Left kidney (tissue), 8 donors: ENCODE measurements at places on chromosomes 3 and 15. TPM values are rescaled to one million over a fixed set of nuclear protein-coding genes. Genes with fewer than 3 reads are reported as not detected.
A peak's percentile ranks its signal among the peaks of the same experiment; 100 is the strongest.

- DNase-seq = no peak
These were observed 311.1 kb downstream of the ZPLD1 start for GRCh38 chr3:102745881-102746280.

- no peak for DNase-seq
These were observed 136.5 kb downstream of the ALCAM start for GRCh38 chr3:105503191-105503593.

GRCh38 chr15:82174471-82175235 is 87.9 kb downstream of the EFL1 start:
- DNase-seq = no peak

DNA sequence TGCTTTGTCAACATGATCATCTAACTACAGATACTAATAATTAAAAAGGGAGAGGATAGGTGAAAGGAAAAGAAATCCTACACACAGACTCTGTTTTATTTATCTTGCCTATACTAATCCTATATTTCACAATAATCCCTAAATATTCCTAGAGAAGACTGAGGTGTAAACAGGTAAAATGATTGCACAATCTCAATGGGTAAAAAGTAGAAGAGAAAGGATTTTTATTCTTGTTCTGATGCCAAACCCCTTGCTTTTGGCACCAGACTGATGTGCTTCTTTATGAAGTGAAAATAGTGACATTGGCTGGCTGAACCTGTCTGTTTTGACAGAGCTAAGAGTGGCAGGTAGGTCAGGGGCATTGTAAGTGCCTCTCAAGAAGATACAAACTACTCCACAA is 101.9 kb upstream of the ZPLD1 start:
- DNase-seq = no peak

- DNase-seq = no peak
These were observed 15.0 kb upstream of the CCDC50 start for GRCh38 chr3:191314109-191314728.

DNA sequence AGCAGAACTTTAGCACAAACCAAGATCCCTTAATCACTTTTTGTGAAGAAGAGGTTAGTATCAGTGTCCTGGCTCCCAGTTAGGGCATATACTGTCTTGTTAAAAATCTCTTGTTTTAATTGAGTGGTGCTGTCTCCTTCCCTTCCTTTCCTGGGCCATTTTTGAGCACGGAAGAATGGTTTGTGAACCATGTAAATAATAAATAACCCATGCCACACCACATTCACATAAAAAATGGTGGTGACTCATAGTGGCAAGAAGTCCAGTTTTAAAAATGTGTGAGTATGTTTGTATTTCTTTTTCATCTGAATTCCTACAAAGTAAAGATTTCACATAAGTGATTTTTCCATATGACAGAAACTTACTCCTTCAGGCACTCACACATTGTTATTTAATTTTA is 59.1 kb upstream of the SPRED1 start:
- no peak for DNase-seq

- DNase-seq = no peak
These were observed 7.8 kb upstream of the C3orf52 start for GRCh38 chr3:112078125-112079083.

GRCh38 chr3:187403768-187404288 is 35.6 kb downstream of the RTP4 start:
- DNase-seq = peak; percentile 62

GRCh38 chr3:168467115-168467714 is 371.5 kb upstream of the GOLIM4 start:
- peak; percentile 30 for DNase-seq

- DNase-seq = no peak
These were observed 3.2 kb downstream of the MORC1 start for GRCh38 chr3:109114746-109115145.

DNA sequence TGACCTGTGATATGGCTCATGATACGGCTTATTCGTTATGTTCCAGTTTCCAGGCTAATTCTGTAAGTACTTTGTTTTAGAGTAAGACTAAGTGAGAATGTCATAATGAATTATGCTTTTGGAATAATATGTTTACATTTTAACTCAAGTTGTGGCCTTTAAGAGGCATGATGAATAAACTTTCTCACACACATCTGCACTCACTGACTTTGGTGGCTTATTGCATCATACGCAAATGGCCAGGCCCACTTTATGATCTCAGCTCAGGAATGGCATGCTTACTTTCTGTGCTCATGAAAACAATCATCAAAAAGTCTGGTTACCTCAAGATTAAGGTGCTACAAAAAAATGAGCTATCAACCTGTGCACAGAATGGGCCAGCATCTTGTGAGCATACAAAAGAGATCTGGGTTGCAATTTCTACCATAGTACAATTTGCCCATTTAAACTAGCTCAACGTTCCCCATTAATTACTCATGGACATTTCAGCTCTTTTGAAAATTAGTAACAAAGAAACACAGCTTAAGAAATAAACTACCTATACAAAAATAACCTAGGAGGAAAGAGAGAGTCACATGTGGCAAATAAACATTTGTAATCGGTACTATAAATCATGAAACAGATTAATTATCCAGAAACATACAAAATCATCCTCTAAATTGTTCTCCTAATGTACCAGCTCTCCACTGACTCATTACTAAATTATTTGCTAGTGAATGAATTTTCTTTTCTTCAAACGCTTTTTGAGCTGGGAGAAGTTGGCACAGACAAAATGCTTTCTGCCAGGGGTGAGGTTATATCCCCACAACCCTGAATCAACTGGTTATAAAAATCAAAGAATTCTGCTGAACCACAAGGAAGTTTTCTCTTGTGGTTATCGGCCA is 439.0 kb upstream of the ADAMTS9 start:
- no peak for DNase-seq

- no peak for DNase-seq
These were observed 243.0 kb downstream of the CLSTN2 start for GRCh38 chr3:140177943-140178342.

- peak; percentile 37 for DNase-seq
These were observed 842 bp downstream of the PCCB start for GRCh38 chr3:136250903-136251460.

DNA sequence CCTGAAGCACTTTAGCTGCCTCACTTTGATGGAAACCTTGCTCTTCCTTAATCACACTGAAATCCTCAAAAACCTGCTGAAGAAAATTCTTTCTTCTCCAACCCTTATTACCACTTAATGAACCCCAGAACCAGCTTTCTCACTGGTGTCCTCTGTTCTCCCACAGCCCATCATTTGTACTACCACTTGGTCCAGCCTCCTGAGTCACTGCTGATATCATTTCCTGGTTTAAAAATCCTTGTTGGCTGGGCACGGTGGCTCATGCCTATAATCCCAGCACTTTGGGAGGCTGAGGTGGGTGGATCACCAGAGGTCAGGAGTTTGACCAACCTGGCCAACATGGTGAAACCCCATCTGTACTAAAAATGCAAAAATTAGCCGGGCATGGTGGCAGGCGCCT is 418.6 kb upstream of the KCNMB2 start:
- no peak for DNase-seq

DNA sequence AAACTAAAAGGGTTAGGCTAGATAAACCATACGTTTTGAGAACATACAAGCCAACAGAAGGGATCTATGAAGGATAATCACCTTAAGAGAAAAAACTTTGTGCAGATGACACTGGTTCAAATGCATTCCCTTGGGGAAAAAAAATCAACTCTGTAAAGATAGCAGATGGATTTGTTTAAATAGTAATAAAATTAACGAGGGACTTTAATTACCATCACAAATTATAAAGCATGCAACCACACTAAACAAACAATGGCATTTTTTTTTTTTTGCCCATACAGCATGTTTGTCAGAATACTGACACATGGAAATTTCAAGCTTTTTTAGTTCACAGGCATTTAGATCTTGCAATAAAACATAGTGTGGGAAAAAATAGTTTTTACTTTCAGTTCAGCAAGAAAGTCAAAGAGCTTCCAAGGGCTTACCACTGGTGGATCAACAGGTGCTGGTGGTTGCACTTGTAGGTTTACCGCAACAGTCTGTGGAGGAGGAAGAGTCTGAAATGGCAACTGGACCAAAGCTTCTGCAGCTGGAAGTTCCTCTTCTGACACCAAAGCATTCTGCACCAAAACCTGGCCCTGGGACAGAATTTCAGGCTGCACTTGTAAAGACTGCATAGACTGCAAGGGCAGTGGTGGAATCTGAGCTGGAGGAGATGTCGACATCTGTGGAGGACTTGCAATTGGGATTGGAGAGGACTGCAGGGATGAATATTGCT is 53.1 kb downstream of the PHC3 start:
- DNase-seq = no peak

DNA sequence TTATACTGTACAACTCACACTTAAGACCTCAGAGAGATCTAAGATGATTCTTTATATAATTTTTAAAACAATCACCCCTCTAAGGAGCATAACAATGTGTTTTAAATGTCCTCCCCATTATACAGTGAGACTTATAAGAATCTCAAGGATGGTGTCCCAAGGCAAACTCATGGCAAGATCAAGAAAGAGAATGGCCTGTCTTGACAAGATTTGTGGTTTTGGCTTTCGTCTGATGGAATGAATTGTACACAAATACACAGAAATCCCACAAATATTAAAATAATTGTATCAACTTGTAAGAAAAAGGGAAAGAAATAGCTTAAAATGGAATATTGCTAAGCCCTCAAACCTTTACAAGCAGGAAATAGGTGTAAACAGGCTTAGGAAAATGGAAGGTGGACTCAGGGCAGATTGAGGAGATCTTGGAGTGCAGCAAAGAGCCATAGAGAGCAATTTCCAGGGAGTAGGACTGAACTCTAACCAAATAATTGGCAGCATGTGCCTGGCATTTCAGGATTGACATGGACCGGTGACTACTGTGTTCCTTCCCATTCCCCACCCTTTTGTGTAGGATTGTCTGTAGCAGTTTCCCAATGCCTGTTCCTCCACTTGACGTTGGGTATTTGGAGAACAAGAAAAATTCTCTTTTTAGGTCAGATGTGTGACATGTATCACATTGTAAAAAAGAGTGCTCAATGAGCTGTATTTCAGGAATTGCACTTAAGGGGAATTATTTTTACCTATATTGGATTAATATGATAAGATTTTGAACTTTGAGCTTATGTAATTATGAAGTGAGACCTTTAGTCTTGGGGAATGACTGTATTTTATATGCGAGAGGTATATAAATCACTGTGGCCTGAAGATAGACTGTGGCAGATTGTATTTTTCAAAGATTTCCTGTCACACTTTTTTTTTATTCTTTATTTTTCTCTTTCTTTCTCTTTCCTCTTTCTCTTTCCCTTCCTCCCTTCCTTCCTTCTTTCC is 317.8 kb upstream of the SLITRK3 start:
- DNase-seq = no peak

DNA sequence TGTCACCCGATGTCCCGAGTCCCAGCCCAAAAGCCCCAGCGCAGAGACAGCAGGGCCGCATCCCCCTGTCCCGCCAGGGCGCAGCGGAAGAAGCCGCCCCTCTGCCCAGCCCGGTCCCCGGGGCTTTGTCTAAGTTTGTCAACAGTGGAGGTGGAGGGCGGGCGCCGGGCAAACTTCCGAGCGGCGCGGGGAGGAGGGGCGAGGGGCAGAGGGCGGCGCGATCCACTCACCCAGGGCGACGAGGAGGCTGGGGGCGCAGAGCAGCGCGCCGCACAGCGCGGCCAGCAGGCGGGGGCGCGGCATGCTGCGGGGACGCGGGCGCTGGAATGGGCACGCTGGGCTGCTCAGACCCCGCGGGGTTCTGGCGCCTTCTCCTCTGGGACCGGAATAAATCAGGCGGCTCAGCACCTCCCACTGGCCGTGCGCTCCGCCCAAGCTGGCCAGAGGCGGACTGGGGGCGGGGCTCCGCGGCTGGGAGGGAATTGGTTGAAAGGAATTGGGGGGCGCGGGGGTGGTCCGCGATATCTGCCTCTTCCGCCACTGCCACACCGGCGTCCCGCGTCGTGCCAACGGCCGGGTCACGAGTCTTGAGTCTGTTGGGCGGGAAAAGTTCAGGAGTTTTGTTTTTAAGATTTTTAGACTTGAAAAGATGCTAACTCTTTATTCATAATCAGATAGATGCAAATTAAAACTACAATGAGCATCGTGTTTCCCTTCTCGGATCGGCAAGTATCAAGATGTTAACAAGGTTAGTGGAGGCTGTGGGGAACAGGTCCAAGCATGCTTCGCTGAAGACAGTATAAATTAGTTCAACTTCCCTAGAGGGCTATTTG is at the start of gene MFGE8:
Gene MFGE8 (minus strand): TSS at position 363 of the 833 bp plus-strand sequence. CDS start 60 bp downstream, at position 303.
- peak; percentile 87 for DNase-seq

- no peak for DNase-seq
These were observed 108.7 kb downstream of the P2RY1 start for GRCh38 chr3:152943645-152944044.

- no peak for DNase-seq
These were observed 52.1 kb upstream of the IL12A start for GRCh38 chr3:159936541-159936940.

DNA sequence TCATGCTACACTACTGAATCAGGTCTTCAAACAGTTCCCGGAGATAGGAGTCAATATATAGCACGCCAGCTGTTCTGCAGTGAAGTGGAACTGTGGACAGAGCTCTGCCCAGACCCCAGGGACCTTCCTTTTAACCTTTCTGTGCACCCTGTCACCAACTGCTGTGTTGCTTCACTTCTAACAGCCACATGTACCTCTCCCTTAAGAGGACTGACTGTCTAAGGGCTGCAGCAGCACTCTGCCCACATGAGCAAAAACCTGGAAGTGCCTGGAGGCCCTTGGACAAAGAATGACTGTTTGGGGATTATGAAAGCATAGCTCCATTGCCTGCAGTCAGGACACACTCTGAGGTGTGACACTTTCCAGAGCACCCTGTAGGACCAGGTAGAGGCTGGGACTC is 88.3 kb upstream of the CTNNB1 start:
- DNase-seq = no peak

DNA sequence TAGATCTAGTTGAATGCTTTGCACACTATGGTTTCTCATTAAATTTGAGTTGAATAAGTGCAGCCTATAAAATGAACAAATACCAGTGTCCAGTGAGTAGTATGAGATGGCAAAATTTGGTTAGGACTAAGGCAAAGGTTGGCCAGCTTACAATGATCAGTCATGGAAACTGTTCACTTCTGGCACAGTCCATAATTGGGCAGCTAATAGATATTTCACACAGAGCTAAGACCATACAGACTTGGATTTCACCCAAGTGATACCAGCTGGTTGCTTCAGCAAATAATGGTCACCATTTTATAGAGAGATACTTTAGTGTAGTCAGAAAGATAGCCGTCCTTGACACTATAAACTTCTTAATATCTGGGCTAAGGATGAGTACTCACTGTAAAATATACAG is 15.7 kb downstream of the GAP43 start:
- DNase-seq = no peak

GRCh38 chr15:43212299-43212698 is 8.5 kb downstream of the EPB42 start:
- no peak for DNase-seq

GRCh38 chr3:51381333-51381705 is 3.8 kb upstream of the MANF start:
- DNase-seq = no peak

ATP13A5 gene
- polyA plus RNA-seq = 0.22 TPM

CYP1A2 gene
- polyA plus RNA-seq = 0.18 TPM

CPN2 gene
- polyA plus RNA-seq = 0.80 TPM

HDC gene
- polyA plus RNA-seq = 0.96 TPM

GATM gene
- 242 TPM for polyA plus RNA-seq

GOLGA6L7 gene
- 1.1 TPM for polyA plus RNA-seq

TRIM42 gene
- not detected for polyA plus RNA-seq

ANKRD63 gene
- polyA plus RNA-seq = 0.17 TPM

PLA1A gene
- 7.3 TPM for polyA plus RNA-seq

SENP5 gene
- polyA plus RNA-seq = 40.4 TPM

GP9 gene
- polyA plus RNA-seq = 0.47 TPM

CCDC71 gene
- 21.0 TPM for polyA plus RNA-seq
